8988T (cell line): ENCODE measurements at places on chromosomes 4 and X.

DNA sequence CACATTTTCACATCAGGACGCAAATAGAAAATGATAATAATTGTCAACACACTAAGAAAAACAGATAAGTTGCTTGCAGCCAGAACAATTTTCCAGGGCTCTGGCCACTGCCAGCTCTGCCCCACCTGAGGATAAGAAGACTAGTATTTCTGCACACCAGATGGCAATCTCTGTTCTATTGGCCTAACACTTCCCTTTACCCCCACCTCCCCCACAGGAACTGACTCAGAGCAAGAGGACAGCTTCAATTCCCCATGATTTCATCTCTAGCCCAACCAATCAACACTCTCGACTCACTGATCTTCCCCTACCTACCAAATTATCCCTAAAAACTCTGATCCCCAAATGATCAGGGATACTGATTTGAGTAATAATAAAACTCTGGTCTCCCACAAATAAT lies 164.0 kb downstream of the SMARCA1 start:
- no peak for DNase-seq

DNA sequence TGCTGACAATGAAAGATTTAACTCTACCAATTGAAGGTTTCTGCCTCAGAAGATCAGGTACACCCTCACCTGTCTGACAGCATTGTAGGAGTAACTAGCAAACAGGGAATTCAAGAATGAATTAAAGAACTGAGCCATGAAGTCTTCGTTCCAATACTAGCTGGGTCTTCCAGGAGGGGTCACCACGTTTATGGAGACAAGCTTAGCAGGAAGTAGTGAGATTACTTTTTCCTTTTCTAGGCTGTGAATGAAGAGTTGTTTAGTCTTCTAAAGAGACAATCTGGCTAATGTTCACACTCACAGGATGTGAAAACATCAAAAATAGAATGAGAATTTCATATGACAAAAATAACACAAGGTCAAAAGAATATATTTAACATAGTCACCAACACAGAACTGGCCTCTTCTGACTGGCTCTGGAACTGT lies 54.9 kb downstream of the REELD1 start:
- DNase-seq = no peak

DNA sequence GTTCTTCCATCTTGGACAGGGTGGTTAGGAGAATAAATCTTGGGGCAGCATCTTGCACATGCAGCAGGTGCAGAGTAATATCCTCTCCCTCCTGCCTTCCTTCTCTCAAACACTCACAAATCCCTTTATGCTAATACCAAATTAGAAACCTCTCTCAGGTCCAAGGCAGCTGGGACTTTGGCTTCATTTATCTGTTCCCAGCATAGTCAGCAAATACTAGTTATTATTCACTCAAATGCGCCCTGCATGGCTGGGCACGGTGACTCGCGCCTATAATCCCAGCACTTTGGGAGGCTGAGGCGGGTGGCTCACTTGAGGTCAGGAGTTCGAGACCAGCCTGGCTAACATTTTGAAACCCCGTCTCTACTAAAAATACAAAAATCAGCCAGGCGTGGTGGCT lies 156.0 kb upstream of the GALNT7 start:
- no peak for DNase-seq

- no peak for DNase-seq
Observed at GRCh38 chr4:121653214-121653613, 43.6 kb downstream of the ANXA5 start.

DNA sequence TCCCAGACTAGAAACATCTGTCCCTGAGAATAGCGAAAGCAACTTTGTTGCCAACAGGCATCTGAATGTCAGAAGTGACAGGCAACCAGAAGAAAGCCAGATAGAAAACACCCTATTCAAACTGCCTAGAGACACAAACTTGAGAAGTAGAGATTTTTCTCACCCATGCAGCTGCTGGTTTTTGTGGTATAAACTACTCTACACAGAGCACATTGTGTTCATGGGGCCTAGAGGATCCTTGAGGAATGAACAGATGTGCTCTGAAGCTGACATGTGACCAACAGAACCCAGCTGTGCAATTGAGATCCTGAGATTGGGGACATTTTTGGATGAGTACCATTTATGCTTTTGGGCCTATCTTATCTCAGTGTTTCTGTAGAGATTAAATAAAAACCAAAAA lies 63.6 kb upstream of the NRK start:
- no peak for DNase-seq

- DNase-seq = no peak
Observed at GRCh38 chrX:103376979-103377324, 614 bp downstream of the BEX3 start.

DNA sequence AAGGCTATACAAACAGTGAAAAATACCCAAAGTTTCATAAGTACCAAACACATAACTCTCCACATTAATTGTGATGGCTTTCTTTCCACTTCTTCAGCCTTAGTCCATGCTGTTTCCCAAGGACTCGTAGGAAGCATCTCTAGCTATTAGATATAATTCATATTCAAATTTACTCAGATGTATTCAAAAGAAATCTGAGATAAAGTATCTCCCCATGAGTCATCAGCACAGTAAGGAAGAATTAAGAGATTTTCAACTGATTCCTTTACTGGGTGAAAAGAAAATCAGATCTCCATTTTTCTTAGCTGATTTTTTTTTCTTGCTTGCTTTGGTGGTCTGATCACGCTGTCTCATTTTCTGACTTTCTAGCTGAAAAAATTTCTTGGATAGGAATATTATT lies 71.7 kb downstream of the MID1 start:
- DNase-seq = no peak

- no peak for DNase-seq
Observed at GRCh38 chr4:6905516-6906445, 3.8 kb upstream of the TBC1D14 start.

GRCh38 chr4:40190880-40191815 lies 5.7 kb upstream of the RHOH start:
- DNase-seq = no peak

GRCh38 chr4:87895964-87896621 lies 63.3 kb downstream of the MEPE start:
- DNase-seq = peak; percentile 40

DNA sequence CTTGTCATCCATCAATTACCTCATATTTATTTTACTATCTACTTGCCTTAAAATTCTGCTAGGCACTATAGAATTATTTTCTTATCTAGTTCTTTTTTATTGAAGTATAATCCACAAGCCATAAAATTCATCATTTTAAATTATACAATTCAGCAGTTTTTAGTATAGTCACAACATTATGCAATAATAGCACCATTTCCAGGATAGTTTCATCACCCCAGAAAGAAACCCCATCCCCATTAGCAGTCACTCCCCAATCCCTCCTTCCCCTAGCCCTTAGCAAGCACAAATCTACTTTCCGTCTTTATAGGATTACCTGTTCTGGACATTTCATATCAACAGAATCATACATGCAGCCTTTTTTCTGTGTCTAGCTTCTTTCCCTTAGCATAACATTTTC lies 15.6 kb downstream of the SLC10A6 start:
- no peak for DNase-seq

- DNase-seq = no peak
Observed at GRCh38 chr4:55079451-55080173, 45.8 kb downstream of the KDR start.

- DNase-seq = no peak
Observed at GRCh38 chr4:27084685-27085361, 224.2 kb downstream of the STIM2 start.

- DNase-seq = peak; percentile 19
Observed at GRCh38 chrX:57918750-57919436, 8.6 kb upstream of the ZXDA start.

- no peak for DNase-seq
Observed at GRCh38 chr4:25211721-25212120, 22.1 kb upstream of the PI4K2B start.

DNA sequence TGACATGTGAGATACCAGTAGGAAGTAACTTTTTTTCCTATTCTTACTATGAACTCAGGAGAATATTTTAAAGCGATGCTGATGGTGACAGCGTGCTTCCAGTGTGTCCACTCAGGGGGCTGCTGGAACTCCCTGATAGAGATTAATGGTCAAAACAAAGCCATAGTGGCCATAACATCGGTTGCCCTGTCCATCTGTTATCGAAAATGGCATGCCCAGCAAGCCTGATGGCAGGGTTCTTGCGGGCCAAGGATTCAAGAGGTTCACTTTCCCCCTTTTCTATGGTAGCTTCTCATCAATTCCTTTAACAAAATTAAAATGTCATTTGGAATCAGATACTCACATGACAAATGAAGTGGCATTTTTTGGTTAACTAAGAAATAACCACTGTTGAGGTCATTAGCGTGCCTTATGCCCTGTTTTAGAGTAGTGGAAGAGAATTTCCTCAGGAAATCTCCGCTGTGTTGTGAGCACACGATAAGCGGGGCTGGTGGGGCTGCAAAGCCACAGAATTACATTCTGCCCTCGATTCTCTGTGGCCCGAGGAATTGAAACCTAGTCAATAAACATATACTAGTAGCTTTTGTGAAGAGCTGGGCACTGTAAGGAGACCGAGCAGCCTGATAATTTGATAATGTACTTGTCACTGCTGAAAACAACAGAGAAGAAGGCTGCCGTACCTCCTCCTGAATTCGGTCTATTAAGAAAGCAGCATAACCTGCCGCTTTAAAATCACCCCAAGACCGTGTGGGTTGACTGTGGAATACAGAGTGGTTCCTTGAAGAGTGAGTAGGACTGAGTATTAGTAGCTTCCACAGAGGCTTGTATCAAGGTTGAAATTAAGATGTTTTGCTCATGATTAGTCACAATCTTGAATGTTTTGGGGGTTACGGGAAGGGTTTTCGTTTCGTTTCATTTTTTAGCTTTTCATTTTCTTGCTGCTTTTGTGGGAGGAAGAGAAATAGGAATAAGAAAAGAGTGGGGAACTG lies 46.7 kb downstream of the PTCHD1 start:
- DNase-seq = no peak

DNA sequence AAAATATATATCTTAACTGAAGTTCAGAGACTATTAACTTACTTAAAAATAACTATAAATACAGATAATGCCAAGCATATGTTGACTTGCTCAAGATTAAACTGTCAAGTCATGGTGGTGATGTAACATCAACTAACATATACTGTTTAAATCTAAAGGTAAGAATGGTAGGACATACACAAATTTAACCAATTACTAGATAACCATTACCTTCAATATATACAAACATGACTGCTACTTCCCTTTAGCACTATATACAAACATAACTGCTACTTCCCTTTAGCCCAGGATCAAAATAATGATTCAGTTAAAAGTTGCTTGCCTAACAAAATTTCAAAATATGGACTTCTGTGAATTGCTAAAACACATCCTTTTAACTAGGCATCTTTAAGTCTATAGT lies 14.9 kb downstream of the HNRNPD start:
- no peak for DNase-seq

- no peak for DNase-seq
Observed at GRCh38 chrX:74117962-74118902, 185.7 kb upstream of the ZCCHC13 start.

- DNase-seq = no peak
Observed at GRCh38 chrX:149004936-149005335, 500.2 kb downstream of the IDS start.

- DNase-seq = no peak
Observed at GRCh38 chr4:157012781-157013180, 41.2 kb upstream of the PDGFC start.

DNA sequence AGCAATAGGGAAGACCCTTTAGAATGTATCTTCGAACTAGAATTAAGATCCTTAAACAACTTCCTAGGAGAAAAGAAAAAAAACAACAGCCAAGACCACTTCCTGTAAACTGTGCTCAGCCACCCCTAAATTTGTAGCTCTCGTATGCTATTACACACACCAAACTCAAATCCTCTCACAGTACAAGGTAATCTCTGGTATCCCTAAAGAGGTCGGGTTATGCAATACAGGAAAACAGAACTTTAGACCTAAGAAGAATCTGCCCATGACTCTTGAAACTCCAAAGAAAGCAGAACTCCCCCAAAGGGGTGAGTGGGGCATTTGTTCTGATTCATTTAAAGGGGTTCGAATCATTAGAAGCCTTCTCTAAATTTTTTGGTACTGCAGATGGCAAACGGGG lies 170.9 kb upstream of the CASK start:
- no peak for DNase-seq

DNA sequence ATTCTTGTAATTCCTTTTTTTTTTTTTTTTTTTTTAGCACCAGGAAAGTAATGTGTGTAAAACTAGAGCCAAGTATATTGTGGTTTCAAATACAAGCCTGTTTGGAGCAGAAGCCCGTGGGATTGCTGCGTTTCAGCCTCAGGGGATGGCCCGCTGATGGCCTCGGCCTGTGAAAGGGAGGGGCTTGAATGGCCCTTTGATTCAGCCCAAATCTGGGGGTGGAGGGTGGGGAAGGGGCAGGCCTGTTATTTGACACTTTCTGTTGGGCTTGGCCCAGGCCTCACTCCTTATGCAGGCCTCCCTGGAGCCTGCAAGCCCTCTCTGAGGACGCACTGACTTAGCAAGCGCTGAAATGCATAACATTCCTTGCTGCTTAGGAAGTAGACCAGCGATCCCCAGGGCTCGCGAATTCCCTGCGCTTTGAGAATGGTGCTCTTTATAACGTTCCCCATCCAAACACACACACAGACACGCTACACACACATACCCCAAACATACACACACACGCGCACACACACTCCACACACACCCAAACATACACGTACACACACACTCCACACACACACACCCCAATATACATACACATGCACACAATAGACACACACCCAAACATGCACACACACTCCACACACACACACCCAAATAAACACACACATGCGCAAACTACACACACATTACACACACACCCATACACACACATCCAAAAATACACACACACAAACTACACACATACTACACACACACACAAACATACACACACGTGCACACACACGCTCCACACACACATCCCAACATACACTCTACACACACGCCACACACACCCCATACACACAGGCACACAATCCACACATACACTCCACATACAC lies 29.6 kb downstream of the TLR10 start:
- DNase-seq = no peak

DNA sequence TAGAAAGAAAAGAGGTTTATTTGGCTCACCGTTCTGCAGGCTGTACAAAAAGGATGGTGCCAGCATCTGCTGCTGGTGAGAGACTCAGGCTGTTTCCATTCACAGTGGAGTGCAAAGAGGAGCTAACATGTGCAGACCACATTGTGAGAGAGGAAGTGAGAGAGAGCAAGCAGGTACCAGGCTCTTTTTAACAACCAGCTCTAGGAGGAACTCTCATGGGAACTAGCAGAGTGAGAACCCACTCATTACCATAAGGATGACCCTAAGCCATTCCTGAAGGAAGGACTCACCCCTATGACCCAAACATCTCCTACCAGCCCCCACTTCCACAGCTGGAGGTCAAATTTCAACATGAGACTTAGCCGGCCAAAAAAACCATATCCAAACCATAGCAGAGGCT lies 158.6 kb upstream of the ADGRL3 start:
- no peak for DNase-seq

GRCh38 chr4:76206222-76206942 lies 7.2 kb downstream of the SCARB2 start:
- DNase-seq = no peak

GRCh38 chr4:38129460-38130227 lies 169.4 kb downstream of the PTTG2 start:
- no peak for DNase-seq

- no peak for DNase-seq
Observed at GRCh38 chrX:136936183-136936549, 55.6 kb upstream of the RBMX start.
